Right atrium auricular region (tissue), 2 donors: ENCODE measurements at places on chromosomes 5 and 9. TPM values are rescaled to one million over a fixed set of nuclear protein-coding genes. Genes with fewer than 3 reads are reported as not detected.

- no peak overlapping the region for H3K4me3 ChIP-seq
- no peak overlapping the region for H3K27ac ChIP-seq
- no peaks in the 10 kb centered on the region for H3K4me1 ChIP-seq
- H3K36me3 ChIP-seq = no peaks in the 10 kb centered on the region
- DNase-seq = no peak
Measured at GRCh38 chr5:87686975-87687374, 274.2 kb upstream of the CCNH start.

- H3K36me3 ChIP-seq = no peaks in the 10 kb centered on the region
- no peak for DNase-seq
- no peaks in the 10 kb centered on the region for H3K4me1 ChIP-seq
Measured at GRCh38 chr5:65828022-65828896, 98.1 kb upstream of the ERBIN start.

DNA sequence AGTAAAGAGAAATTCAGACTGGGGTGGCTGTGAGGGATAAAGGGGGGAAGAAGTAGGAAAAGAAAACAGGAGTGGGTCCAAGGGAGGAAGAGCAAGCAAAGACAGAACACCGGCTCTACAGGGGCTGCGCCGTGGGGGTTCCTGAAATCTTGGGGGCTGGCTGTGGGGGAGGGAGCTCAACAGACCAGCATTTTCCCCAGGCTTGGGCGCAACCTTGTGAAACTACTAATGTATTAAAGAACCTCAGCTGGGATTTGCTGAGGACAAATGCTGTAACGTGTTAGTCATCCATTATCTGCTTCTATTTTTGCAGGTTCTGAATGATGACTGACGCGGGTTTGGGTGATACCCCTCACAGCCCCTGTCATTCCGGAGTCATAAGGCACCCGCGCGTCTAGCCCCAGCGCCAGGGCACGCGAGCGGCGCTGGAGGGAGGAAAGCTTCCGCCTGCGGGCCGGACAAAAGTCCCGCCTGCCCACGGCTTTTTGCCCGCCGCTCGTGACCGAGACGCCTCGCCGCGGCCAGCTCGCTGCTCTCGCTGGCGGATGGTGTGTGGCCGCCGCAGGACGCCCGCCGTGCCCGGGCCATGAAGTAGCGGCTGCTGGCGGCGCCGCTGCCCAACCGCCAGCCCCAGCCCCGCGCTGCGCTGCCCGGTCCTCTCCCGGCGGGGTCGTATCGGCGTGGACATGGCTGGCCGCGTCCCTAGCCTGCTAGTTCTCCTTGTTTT lies 110.6 kb downstream of the PAM start:
- H3K36me3 ChIP-seq = peaks cover 37% of the 10 kb centered on the region
- H3K4me1 ChIP-seq = no peaks in the 10 kb centered on the region
- no peaks in the 10 kb centered on the region for H3K27me3 ChIP-seq
- peak overlapping the region; percentile 70 for H3K4me3 ChIP-seq

DNA sequence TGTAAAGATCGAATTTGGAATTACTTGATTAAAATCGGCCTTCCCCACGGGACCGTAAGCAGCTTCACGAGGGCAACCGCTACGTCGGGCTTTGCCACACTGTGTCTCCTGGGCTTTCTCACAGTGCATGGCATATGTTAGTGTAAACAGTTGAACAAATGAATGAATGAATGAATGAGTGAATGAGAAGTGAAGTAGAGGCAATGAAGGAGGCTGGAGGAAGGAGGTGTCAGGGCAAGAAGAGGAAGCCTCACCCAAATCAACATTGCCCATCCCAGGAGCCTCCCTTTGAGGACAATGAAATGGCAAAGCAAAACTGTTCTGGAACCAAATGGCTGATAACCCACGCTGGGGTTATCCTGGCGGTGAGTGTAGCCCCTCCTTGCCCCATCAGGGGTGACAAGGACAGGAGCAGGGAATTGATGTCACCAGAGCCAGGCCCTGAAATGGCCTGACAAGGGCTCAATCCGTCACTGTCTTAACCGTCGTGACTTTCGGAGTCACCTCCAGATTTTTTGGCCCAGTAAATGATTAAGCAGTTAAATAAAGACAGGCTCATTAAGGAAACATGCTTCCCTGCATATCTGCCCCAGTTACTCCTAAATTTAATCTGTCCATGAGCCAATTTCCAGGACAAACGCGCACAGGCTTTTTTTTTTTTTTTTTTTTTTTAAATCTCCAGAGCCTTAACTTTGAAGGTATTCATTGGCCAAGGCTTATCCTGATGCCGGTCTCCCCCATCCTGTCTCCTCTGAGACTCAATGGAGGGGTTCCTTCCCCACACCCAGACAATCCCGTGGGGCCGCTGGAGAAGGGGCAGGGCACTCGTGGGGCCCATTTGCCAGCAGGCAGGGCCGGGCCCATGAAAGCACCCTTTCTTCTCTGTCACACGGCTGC lies 88.4 kb upstream of the BOD1 start:
- no peak overlapping the region for H3K27ac ChIP-seq
- no peaks in the 10 kb centered on the region for H3K36me3 ChIP-seq
- no peaks in the 10 kb centered on the region for H3K27me3 ChIP-seq
- H3K4me3 ChIP-seq = no peak overlapping the region
- peaks cover 21% of the 10 kb centered on the region for H3K4me1 ChIP-seq

DNA sequence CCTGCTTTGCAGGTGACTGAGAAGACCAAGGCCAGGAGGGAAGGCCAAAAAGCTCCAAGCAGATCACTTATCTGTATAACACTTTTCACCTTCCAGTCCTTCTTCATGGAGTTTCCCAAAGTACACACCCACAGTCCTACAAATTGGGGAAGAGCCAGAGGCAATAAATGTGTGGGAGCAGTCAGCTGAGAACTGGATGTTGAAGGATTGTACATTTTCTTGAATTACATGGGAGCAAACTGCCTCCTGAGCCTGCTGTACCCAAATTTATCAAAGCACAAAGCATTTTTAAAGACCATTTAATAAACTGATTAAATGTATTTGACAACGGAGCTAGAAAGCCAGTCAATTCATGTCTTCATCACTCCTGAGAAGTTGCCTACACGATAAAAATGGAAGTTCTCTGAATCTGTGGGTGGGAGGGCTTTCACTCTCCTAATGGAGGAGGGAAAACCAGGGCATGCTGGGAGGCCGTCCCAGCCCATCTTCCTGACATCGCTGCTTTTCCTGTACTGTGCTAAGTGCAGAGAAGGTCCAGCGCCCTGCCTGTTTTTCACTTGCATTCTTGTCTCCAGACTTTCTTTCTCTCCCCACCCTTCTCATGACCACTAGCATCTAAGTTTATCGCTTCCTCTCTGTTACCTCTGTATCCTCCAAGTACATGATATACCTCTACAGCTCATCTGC lies 79.0 kb downstream of the KCNIP1 start:
- no peaks in the 10 kb centered on the region for H3K4me1 ChIP-seq
- no peaks in the 10 kb centered on the region for H3K27me3 ChIP-seq
- H3K36me3 ChIP-seq = no peaks in the 10 kb centered on the region
- no peak overlapping the region for H3K27ac ChIP-seq
- no peak for DNase-seq

GRCh38 chr9:114271556-114272510 lies 51.1 kb upstream of the ORM1 start:
- no peaks in the 10 kb centered on the region for H3K4me1 ChIP-seq
- DNase-seq = no peak
- H3K27me3 ChIP-seq = no peaks in the 10 kb centered on the region

GRCh38 chr5:27015758-27016157 lies 22.6 kb downstream of the CDH9 start:
- no peak overlapping the region for H3K27ac ChIP-seq
- no peak for DNase-seq
- H3K36me3 ChIP-seq = no peaks in the 10 kb centered on the region
- no peaks in the 10 kb centered on the region for H3K27me3 ChIP-seq
- no peaks in the 10 kb centered on the region for H3K4me1 ChIP-seq

- DNase-seq = no peak
- H3K36me3 ChIP-seq = peaks cover 20% of the 10 kb centered on the region
Measured at GRCh38 chr9:137564817-137565411, 13.2 kb downstream of the MRPL41 start.

- H3K36me3 ChIP-seq = no peaks in the 10 kb centered on the region
- peaks cover 24% of the 10 kb centered on the region for H3K27me3 ChIP-seq
- H3K4me3 ChIP-seq = no peak overlapping the region
- H3K27ac ChIP-seq = no peak overlapping the region
Measured at GRCh38 chr5:181173420-181174342, 26.3 kb downstream of the OR2V2 start.

- DNase-seq = no peak
- no peaks in the 10 kb centered on the region for H3K4me1 ChIP-seq
- H3K27ac ChIP-seq = no peak overlapping the region
- H3K27me3 ChIP-seq = no peaks in the 10 kb centered on the region
Measured at GRCh38 chr5:37715361-37715760, 124.5 kb downstream of the GDNF start.

DNA sequence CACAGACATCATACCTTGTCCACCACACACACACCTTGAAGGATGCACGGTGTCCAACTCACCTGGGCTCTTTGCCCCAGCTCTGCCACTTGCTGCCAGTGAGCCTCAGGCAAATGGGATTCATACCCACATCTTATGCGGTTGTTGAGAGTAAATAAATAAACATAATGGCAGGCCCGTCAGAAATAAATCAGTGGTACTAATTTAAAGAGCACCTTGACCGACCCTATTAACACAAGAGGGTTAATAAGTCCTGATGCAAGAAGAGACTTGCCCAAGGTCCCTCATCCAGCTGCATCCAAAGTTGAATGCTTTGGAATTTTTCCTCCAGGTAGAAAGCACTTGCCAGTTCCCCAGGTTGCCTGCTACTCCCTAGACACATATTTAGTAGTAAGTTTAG lies 11.6 kb upstream of the AKNA start:
- H3K27me3 ChIP-seq = no peaks in the 10 kb centered on the region
- H3K4me3 ChIP-seq = no peak overlapping the region
- no peaks in the 10 kb centered on the region for H3K36me3 ChIP-seq
- DNase-seq = no peak

DNA sequence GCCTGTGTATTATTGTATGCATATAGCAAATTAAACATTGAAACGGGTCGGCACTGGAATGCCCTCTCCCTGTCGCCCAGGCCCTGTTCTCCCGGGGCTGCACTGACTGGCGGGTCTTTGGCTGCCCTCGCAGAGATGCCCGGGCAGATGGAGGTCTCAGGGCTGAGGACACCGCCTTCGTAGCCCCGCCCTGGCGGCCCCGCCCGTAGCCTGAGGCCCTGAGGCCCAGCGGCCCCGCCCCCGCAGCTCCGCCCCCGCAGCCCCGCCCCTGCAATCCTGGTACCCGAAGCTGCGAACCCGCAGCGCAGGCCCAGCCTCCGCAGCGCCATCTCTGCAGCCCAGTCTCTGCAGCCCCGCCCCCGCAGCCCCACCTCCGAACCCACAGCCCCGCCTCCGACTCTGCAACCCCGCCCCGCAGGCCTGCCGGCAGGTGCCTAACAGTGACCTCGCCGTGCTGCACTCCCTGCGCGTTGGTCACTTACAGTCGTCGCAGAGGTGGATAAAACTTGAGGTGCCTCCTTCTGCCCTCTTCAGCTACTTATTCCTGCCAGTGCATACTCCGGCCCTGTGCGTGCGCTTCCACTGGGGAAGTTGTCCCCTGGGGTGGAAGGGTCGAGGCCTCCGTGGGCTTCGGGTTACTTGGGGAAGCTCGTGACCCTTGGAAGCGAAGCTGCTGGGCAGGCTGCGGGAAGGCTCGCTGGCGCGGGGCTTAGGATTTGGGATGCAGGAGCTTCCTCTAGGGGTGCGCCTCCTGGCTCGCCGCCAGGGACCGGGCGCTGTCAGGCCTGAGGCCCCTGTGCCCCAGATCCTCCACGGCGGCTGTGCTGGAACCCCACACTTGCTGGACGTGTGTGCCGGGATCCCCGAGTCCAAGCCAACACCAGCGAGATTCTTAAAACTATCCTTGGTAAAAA lies 72.3 kb downstream of the ICE1 start:
- peaks cover 8% of the 10 kb centered on the region for H3K36me3 ChIP-seq
- no peak overlapping the region for H3K27ac ChIP-seq
- no peaks in the 10 kb centered on the region for H3K27me3 ChIP-seq
- peak overlapping the region; percentile 40 for H3K4me3 ChIP-seq

GRCh38 chr5:135601466-135601865 lies 22.7 kb upstream of the CXCL14 start:
- no peak overlapping the region for H3K4me3 ChIP-seq
- H3K27me3 ChIP-seq = no peaks in the 10 kb centered on the region
- no peaks in the 10 kb centered on the region for H3K4me1 ChIP-seq
- H3K36me3 ChIP-seq = no peaks in the 10 kb centered on the region
- DNase-seq = peak; percentile 16

GRCh38 chr5:114412510-114413171 lies 50.8 kb downstream of the KCNN2 start:
- H3K27ac ChIP-seq = no peak overlapping the region
- H3K27me3 ChIP-seq = no peaks in the 10 kb centered on the region
- no peaks in the 10 kb centered on the region for H3K36me3 ChIP-seq
- H3K4me3 ChIP-seq = no peak overlapping the region
- H3K4me1 ChIP-seq = no peaks in the 10 kb centered on the region

DNA sequence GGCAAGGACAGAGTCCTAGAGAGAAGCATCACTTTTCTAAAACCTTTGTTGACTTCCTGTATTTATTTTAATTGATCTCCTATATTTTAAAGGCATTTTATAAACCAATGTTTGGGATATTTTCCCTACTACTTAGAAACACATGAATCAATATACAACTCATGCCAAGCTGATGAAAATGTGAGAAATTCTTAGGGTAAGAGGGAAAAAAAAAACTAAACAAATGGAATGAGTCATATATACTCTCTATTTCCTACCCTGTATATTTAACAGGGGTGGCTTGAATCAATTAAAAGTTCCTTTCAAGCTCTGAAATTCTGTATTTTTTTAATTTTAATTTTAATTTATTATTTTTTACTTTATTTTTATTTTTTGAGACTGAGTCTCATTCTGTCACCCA lies 19.6 kb downstream of the BAAT start:
- H3K4me1 ChIP-seq = no peaks in the 10 kb centered on the region
- H3K4me3 ChIP-seq = no peak overlapping the region
- H3K27ac ChIP-seq = no peak overlapping the region
- H3K27me3 ChIP-seq = no peaks in the 10 kb centered on the region
- DNase-seq = no peak

DNA sequence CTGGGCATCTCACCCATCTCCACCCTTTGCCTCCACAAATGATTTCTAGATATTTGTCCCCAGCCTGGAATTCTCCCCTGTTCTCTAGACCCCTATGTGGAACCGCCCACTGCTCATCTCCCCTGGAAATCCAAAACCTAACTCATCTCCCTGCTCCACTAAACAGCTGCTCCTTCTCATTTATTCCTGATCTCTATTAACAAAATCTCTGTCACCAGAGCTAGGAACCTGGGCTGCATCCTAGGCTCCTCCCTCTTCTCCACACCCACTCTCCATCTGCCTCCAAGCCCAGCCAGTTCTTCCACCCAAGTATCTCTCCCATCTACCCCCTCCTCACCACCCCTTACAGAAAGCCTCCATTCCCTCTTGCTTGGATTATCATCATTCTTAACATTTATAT lies 24.0 kb upstream of the SYNPO start:
- H3K4me3 ChIP-seq = no peak overlapping the region
- no peak for DNase-seq
- H3K4me1 ChIP-seq = peaks cover 94% of the 10 kb centered on the region
- H3K36me3 ChIP-seq = no peaks in the 10 kb centered on the region

The CDKN2B-AS1 gene
- total RNA-seq = not detected

The C8G gene
- total RNA-seq = not detected

The SNCAIP gene
- 8.1 TPM for total RNA-seq

The ZNF189 gene
- total RNA-seq = 22.1 TPM
